ENCODE measurements at places on chromosomes 6 and 20. TPM values are rescaled to one million over a fixed set of nuclear protein-coding genes. Genes with fewer than 3 reads are reported as not detected.

- DNase-seq: no peak
- peaks cover 27% of the 10 kb centered on the region for H3K27me3 ChIP-seq
- no peak overlapping the region for H3K4me3 ChIP-seq
These were observed 696 bp upstream of the SIRPA start for GRCh38 chr20:1894471-1894950.

- no peak overlapping the region for H3K4me3 ChIP-seq
- DNase-seq: no peak
- no peaks in the 10 kb centered on the region for H3K4me1 ChIP-seq
These were observed 539.7 kb upstream of the MARCKS start for GRCh38 chr6:113317442-113317841.

Gene COL9A3
- 1.3 TPM for total RNA-seq

GRCh38 chr20:18780385-18781130 lies 33.0 kb upstream of the SCP2D1 start:
- H3K27ac ChIP-seq: no peak overlapping the region
- H3K36me3 ChIP-seq: no peaks in the 10 kb centered on the region
- no peaks in the 10 kb centered on the region for H3K4me1 ChIP-seq
- H3K4me3 ChIP-seq: no peak overlapping the region
- H3K27me3 ChIP-seq: no peaks in the 10 kb centered on the region
- no peak for DNase-seq

GRCh38 chr20:61754976-61755778 lies 310.5 kb downstream of the TAF4 start:
- no peaks in the 10 kb centered on the region for H3K4me1 ChIP-seq
- no peak for DNase-seq
- H3K27ac ChIP-seq: no peak overlapping the region
- no peaks in the 10 kb centered on the region for H3K27me3 ChIP-seq
- H3K36me3 ChIP-seq: no peaks in the 10 kb centered on the region

All from K562 (cell line).